ENCODE measurements at places on chromosomes 7 and 10. TPM values are rescaled to one million over a fixed set of nuclear protein-coding genes. Genes with fewer than 3 reads are reported as not detected.

Gene EIF5AL1
- 0.12 TPM for total RNA-seq

Gene CSTF2T
- 14.2 TPM for total RNA-seq

Gene DLG5
- total RNA-seq = 9.0 TPM

Gene COL17A1
- total RNA-seq = 2.6 TPM

GRCh38 chr7:84665339-84665738 lies 470.8 kb upstream of the SEMA3A start:
- DNase-seq = no peak

DNA sequence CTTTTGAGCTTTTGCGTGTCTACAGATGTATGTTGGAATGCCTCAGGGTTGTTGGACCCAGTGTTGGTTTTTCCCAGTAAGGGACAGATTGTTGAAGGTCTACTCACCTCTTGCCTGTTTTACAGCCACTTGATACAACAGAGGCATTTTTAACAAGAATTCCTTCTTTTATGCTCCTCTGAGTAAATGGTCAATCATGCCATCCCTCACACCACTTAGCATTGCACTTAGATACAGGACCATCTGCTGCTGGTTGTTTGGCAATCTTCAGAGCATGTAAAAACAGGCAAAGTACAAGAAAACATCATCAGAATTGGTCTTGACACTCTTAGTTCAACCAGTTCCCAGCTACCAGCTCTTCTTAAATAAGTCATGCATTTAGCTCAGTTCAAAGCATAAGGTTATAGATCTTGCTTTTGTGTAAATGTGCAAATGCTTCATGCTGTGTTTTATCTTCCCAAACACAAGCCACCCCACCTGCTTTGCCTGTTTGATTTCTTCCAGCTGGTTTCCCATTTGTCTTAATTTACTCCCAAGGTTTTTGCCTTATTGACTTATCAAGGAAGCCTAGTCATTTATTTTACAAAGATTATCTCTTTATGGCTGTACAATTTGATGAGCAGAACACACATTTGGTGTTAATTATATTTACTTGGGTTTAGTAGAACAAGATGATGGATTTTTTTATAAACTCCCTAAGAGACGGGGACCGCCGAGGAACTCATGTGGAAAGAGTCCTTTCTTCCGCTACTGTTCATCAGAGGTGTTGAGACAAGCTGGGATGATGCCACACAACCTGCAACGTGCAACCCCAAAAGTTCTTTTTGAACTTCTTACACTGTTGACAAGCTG lies 136.6 kb downstream of the AHR start:
- no peak for DNase-seq

DNA sequence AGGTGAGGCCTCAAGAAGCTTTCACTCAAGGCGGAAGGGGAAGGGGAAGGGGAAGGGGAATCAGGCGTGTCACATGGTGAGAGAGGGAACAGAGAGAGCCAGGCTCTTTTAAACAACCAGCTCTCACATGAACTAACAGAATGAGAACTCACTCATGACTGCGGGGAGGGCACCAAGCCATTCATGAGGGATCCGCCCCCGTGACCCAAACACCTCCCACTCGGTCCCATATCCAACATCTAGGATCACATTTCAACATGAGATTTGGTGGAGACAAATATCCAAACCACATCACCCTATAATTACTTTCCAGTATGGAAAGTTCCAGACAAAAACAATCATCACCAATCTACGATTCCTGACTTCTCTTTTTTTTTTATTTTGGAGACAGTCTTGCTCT lies 22.9 kb downstream of the HIP1 start:
- DNase-seq = no peak

- DNase-seq = peak; percentile 41
Observed at GRCh38 chr7:137080516-137081203, 212.2 kb downstream of the CHRM2 start.

DNA sequence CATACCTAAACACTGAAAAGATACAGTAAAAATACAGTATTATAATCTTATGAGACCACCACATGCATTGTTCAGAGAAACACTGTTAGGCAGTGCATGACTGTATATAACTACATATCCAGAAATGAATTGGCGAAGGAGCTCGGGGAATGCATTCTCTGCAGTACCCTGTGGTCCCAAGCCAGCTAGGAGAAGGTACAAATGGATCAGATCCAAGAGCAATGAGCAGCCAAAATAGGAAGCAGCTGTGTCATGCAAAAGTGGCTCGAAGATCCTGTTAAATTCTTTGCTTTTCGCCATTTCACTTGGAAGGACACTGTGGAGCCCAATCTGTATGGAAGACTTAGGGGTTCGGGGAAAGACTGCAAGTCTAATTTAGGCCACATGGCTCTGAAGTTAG lies 334.8 kb downstream of the TNS3 start:
- no peak for DNase-seq

- no peak for DNase-seq
Observed at GRCh38 chr7:113446791-113447190, 328.4 kb upstream of the SMIM30 start.

GRCh38 chr7:96250776-96251361 lies 71.0 kb downstream of the SLC25A13 start:
- DNase-seq = no peak

DNA sequence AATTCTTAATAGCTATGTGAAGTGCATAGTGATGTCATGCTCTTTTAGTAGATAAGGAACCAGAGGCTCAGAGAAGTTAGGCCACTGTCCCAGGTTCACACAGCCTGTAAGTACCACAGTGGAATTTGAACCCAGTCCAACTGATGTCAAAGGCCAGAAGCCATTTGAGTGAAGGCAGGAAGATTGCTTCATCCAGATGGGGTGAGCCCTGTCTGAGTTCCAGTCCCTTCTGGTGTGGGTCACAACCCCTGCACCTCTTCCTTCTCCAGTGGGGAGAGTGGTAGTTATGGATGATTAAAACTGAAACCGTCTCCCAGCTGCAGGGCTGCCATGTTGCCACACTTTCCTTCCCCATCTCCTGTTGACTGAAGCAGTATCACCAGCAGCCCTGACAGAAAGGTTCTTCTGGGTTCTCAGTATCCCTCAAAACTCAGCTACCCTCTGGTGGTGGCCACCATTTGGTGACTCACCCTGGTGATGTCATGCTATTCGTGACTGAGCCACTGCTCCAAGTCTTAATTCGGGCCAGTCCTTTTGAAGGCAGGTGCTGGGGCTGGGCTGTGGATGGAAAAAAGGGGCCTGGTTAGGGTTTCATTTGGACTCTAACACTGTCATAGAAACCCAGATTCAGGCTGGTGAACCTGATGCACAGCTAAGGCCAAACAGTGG lies 1.5 kb upstream of the C10orf95 start:
- DNase-seq = peak; percentile 86

GRCh38 chr10:43131906-43132305 lies 6.3 kb upstream of the CSGALNACT2 start:
- no peak for DNase-seq
